ENCODE measurements at places on chromosomes 11 and 22.

DNA sequence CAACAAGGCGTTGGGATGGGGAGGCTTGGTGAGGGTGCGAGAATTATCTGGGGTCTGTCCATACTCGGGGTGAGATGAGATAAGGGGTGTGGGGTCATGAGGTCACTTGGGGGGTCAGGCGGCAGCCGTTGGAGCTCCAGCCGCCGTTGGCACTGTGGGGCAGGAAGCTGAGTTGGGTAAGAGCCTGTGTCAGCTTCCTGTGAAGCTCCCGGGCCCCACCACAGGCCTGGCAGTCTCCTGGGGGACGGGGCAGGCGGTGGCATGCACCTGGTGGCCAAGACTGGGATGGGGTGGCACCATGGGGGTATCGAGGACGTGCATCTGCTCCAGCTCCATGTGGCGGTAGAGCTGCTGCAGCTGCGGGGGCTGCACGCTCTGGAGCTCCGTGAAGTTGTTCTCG is 7.1 kb upstream of the MYBPC3 start:
- DNase-seq: no peak

DNA sequence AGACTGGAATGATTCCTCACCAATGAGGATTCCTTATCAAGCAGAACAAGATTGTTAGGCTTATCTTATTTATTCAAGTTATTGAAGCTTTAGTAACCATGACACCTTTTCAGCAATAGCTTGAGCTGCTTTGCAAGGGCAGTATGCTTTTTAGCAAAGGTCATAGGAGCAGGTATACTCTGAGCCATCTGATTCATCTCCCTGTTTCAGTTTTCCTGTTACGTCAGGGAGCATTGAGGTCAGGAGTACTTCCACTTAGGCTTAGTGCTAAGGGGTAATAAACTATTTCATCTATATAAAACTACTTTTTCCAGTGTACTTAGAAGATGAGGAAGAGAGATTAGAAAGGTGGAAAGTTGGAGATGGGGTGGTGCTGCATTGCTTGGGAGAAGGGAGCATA is 17.7 kb upstream of the ANKRD42 start:
- DNase-seq: no peak

DNA sequence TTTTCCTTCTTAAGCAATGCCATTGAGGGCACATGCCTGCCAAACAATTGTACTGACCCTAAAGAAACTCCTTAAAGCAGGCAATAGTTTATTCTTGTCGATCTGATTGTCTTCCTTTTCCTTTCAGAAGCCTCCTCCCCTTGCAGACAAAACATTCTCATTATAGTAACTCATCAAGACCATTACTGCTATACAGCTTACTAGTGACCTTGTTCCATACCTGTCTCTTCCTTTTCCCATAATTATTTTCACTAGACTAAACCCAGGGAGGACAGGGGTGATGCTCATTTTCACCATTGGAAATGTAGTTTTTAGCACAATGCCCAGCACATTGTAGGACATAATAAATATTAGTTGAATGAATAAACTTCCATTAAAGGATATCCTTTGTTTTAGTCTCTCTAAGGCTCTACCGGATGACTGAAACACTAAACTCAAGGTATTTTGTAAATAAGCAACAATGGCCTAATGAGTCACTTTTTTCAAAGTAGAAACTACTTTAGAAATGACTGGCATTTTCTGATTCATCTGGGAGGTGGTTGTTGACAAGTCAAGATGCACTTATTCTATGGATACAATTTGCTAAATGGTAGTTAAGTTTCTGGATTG is 9.3 kb upstream of the MSANTD4 start:
- DNase-seq: no peak

DNA sequence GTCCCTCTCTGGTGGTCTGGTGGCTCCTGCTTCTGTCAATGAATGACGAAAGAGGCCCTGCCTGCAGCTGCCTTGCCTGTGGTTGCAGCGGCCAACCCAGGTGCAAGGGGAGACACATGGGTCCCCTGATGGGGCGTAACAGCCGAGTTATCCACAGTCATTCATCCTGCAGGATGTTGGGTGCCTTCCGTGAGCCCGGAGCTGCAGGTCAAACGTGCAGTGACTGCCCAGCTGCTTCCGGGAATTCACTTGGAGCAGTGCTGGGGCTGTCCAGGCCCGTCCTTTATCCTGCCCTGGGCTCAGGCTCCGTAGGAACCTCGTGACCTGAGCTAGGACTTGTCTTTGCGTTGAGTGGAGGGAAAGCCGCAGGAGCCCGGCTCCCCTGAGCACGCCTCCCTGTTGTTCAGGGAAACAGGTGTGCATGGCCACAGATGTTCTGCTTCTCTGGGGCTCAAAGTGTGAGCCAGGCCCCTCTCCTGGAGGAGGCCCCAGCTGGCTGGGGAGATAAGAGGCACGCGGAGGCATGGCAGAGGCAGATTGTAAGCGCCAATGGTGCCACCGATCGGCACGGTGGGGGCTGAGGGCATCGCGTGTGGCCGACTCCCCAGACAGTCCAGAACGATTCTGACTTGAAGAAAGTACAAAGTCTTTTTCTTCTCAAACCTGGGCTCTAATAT is 635.4 kb downstream of the BRD1 start:
- DNase-seq: no peak

DNA sequence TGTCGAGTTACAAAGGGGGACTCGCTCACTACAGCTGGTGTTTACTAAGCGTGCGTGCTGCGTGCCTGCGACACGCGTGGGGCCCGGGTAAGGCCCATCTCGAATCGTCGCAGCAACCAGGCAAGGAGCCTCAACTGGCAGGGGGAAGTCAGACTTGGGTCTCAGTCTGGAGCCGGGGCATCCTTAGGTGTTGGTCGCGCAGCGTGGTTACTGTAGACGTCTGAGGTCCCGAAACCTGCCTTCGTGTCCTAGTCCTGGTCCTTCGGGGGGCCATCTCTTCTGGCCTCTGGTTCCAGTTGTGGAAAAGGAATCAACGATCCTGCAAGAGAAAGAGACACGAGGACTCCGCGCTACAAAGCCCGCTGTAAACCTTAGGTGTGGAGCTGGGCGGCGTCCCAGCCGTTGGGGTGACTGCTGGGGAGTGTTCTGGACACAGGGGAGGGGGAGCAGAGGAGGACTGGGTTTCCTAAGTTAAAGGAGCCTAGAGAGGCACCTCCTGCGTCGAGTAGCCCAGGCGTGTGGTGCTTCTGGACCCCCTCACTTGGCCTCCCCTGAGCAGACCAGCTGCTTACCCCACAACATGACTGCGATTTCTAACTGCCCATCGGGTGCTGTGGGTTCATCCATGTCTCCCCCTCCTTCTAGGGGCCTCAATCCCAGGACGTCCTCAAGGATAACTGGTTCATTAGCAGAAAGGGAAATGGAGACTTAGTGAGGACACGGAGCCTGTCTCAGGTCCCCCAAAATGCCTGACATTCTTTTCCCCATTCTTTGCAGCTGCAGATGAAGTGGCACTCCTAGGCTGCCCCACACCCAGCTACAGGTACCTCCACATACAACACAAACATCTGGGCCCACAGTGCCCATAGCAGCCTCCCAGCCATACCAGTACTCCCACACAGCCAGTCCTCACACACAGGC is 4.9 kb upstream of the WNT11 start:
- no peak for DNase-seq

DNA sequence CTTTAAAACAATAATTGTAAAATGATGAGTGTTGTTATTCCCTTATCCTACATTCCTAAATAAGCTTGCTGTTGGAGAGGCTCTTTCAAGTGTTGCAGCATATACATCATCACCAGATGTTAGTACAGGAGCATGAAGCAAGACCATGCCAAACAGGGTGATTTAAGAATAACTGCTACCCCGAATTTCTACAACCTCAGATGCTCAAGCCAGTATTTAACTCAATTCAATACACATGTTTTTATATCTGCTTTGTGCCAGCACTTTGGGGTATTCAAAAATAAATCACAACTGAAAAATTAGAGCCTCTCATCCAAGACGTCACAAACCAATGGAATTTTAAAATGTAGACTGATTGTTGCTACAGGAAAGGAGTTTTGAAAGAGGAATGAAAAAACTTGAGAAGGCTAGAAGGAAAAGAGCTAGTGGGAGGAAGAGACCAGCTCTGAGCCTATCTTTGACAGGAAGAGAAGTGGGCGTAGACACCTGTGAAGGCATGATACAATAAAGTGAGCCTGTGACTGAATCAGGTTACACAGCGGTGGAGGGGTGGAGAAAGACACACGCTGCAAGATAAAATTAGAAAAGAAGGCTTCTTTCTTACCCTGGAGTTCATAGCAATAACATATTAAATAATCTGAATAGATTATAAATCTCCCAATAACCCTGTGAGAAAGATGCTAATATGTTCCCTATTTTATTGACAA is 95.8 kb downstream of the DLG2 start:
- DNase-seq: no peak

DNA sequence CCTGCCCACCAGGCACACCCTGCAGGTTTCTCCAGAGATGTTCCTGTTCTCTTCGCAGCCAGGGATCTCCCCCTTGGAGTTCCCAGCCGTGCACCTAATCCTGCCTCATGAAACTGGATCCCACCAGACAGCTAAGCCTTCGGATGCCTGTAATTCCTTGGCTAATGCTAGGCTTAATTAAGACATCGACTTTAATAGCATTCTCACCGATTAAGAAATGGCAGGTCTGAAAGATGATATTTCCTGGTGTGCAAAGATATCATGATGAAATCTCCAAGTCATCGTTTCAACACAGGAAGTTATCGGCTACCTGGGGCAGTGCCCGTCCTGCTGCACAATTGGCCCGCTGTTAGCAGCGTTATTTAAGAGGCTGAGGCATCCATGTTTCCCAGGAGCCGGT is 41.5 kb upstream of the CCND1 start:
- no peak for DNase-seq

DNA sequence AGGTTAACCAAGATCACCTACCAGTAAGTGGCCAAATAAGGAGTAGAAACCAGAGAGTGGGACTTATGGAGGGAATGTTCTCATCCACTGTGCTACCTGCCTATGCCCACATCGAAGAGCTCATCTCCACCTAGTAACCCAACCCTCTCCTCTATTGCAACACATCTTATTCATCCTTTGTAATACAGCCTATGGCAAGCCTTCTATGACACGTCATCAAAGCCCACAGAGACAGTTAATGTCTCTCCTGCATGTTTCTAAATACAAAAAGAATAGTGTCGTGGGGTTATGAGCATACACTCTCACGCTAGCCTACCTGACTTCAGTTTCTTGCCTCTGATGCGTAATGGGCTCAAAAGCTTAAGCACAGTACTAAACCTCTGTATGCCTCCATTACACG is 1158.1 kb upstream of the TENM4 start:
- no peak for DNase-seq

DNA sequence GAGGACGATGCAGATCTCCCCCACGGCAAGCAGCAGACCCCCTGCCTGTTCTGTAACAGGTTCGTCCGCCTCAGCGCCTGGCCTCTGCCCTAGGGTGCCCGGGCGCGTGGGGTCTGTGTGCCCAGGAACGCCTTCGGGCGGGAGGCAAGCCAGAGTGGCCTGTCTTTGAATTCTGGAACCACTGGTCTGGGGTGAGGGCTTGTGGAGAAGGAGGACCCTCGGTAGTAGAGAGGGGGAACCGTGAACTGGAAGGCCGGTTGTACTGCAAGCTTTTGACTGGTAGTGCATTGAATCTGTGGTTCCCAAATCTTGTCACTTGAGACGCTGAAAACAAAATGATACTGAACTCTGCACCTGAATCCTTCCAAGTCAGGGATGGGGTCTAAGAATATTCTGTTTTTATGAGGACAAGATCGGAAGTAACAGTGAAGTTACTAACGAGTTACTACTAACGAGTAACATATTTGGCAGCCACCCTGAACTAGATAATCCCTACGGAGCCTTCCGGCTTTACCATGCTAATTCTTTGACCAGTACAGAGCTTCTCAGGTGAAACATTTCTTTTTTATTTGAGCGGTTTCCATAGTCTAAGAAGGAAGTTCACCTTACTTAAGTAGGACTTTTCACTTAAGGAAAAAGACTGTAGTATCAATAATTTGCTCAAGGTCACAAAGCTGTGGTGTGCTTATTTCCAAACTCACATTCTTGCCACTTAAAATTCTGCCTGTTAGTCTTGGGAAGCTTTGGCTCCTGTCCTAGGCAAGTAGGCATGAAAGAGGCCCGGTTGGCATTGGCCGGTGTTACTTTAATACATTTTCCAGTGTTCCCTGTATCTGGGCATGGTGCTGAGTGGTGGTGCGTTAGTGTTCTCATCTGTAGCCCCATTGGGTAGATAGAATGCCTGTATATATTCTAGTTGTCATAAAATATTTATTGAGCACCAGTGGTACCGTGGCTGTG is 860 bp downstream of the PRMT3 start:
- no peak for DNase-seq

DNA sequence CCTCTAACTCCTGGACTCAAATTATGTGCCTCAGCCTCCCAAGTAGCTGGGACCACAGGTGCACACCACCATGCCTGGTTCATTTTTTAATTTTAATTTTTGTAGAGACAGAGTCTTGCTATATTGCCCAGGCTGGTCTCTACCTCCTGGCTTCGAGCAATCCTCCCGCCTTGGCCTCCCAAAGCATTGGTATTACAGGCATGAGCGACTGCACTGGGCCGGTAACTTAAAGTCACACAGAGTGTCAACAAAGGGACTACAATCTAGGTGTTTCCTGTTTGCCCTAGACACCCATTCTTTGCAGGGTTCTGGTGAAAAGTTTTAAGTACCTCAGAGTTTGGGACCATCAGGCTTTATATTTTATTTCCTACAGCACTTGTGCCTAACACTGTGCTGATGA is 8.4 kb downstream of the UVRAG start:
- no peak for DNase-seq

GRCh38 chr22:41217553-41218157 is 12.5 kb downstream of the L3MBTL2 start:
- DNase-seq: no peak

DNA sequence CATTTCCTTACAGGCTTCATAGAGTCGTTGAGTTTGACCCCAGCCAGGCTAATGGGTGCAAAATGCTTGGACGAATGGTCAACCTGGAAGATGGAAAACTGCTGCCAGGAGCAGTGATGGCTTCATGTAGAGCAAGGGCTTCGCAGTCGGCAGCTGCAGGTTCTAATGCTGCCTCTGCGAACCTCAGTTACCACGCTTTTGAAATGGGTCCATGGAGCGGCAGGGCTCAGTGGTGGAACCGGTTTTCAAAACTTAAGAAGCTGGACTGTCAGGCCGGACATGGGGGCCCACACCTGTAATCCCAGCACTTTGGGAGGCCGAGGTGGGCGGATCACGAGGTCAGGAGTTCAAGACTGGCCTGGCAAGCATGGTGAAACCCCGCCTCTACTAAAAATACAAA is 55.9 kb upstream of the PRR5 start:
- DNase-seq: no peak

- DNase-seq: no peak
Observed at GRCh38 chr22:37154925-37155712, 5.4 kb upstream of the IL2RB start.

GRCh38 chr11:32438866-32439489 is 3.6 kb upstream of the WT1 start:
- no peak for DNase-seq

GRCh38 chr11:43404406-43404805 is 45.7 kb downstream of the TTC17 start:
- no peak for DNase-seq

- no peak for DNase-seq
Observed at GRCh38 chr11:9109858-9110731, 18.7 kb upstream of the SCUBE2 start.

Data from stimulated activated CD4-positive, alpha-beta T cell treated with anti-CD3 and anti-CD28 coated beads, Interleukin-1b, Interleukin-23, amount 100 ng/mL, for 1 hour (primary cell).